ENCODE measurements at places on chromosomes 3 and 15.

DNA sequence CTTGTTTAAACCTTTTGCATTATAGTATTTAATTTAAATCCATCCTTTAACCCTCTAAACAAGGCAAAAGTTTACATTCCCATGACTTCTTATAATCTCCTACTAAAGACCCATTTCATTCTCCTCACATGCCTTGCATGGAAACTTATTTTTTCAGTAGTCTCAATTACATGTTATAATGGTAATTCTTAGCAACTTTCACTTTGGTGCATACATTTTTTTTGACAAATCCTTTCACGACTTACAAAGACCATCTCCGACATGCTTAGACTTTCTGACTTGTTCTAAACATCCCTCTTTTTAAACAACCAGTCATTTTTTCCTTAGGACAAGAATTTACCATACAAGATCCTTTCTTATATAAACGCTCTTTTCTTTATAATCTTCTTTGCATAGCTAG lies 615.4 kb upstream of the GBE1 start:
- DNase-seq: no peak

DNA sequence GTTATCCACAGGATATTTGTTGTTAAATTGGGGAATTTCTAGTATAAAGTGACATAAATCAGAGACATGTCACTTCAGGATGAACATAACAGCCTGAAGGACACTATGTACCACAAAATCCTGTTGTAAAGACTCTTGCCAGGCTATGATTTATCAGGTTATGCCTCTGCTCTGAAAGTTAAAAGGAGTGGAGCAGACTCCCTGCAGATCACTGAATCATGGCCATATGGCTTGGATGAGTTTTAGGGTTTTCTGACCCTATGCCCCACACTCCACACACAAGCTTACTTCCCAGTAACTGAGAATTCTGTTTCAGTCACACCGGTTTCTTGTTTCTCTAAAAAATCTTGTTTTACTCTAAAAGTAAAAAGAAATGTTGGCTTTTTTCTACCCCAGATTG lies 869.4 kb downstream of the NAALADL2 start:
- DNase-seq: no peak

- no peak for DNase-seq
Measured at GRCh38 chr3:197186887-197187588, 111.4 kb downstream of the DLG1 start.

DNA sequence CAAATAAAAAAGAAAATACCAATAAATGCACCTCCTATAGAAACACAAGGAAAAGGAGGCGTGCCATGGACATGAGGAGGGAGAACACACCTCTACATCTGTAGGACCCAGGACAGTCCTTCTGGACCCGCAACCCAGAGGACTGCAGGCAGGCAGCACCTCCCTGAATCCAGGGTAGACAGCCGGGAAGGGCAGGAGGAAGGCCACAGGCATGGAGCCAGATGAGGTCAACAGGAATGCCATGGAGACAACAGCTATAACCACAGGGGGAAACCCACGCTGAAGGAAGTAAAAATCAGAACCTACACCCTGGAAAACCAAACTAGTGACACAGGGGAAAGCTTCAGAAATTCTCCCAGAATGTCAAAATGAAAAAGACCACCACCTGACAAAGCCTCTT lies 248.8 kb upstream of the NSMCE3 start:
- no peak for DNase-seq

DNA sequence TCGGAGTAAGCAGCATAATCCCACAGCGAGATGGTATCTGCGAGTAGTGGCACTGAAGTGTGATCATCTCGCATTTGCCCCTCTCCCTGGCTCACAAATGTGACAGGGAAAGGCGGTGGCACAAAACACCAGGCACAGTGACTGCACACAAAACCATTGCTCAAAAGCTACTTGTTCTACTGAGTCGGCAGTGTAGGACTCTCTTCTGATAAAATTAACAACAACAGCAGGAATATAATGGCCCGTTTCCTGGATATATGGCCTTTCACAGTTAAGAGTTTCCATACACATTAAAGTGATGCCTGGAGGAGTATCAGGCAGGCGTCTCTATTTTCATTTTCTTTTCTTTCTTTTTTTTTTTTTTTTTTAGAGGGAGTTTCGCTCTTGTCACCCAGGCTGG lies 69.0 kb downstream of the MYO1E start:
- no peak for DNase-seq

GRCh38 chr3:189687475-189687874 lies 56.3 kb downstream of the TP63 start:
- DNase-seq: no peak

- DNase-seq: no peak
Measured at GRCh38 chr15:98385752-98386381, 262.5 kb upstream of the IGF1R start.

DNA sequence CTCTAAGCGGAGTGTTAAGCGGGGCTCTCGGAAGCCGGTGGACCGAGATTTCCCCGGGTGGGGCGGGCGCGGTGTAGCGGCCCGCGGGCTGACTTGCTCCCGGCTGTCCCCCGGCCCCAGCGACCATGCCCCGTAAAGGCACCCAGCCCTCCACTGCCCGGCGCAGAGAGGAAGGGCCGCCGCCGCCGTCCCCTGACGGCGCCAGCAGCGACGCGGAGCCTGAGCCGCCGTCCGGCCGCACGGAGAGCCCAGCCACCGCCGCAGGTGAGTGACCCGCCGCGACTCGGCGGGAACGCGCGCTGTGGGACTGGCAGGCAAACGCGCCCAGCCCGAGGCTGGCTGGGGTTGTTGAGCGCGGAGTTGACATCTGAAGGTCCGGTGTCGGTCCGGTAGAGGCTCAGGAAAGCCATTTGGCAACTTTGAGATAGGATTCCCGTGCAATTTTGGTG lies 1.3 kb downstream of the SMC4 start:
- no peak for DNase-seq

GRCh38 chr3:149702691-149703441 lies 45.0 kb upstream of the WWTR1 start:
- no peak for DNase-seq

- no peak for DNase-seq
Measured at GRCh38 chr3:183506674-183507320, 48.7 kb downstream of the KLHL6 start.

- no peak for DNase-seq
Measured at GRCh38 chr3:17643691-17644090, 98.7 kb downstream of the TBC1D5 start.

GRCh38 chr3:156619376-156619775 lies 55.0 kb upstream of the TIPARP start:
- no peak for DNase-seq

GRCh38 chr3:73401616-73402279 lies 223.0 kb downstream of the PDZRN3 start:
- no peak for DNase-seq

GRCh38 chr3:162738784-162739183 lies 1242.2 kb downstream of the OTOL1 start:
- no peak for DNase-seq

- no peak for DNase-seq
Measured at GRCh38 chr3:47006145-47006651, 26.7 kb downstream of the NBEAL2 start.

GRCh38 chr3:195897853-195898415 lies 10.4 kb downstream of the TNK2 start:
- no peak for DNase-seq

GRCh38 chr3:29370476-29371420 lies 89.9 kb downstream of the RBMS3 start:
- no peak for DNase-seq

DNA sequence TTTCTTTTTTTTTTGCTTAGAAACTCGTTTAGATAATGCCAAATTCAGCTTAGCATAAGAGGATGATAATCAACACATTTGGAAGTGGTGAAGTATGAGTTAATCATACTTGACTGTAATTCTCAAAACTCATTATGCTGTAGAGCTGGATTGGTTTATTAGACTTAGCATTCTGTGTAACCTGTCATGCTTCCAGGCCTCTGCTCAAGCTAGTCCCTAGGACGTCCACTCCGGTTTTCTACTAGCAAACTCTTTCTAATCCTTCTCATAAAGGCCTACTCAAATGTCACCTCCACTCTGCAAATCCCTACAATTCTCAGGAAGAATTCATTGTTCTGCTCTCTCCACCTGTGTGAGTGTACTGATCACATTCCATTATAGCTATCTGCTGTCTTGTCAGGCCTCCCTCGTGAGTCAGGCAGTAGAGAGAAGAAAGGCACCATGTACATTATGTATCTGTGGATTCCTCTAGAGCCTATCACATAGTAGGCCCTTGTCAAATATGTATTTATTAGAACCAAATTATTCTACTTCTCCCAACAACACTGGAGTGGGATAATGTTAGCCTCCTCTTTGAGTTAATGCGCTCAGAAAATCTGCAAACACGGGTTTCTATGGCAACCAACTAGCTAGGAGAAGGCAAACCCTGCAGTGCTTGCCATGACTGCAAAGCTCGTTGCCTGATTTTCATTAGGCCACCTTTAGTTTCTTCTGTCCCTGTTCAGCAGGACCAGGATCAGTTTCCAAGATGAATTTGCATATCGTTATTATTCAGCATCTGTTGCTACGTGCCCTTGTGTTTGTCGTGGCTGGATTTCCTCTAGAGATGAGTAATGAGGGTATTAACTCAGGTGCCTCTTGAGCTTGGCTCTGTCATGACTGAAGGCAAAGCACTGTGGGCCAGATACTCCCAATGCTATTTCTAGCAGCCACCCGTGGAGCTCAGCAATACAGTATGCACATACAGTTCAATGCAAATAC lies 30.7 kb downstream of the ATP13A5 start:
- no peak for DNase-seq

DNA sequence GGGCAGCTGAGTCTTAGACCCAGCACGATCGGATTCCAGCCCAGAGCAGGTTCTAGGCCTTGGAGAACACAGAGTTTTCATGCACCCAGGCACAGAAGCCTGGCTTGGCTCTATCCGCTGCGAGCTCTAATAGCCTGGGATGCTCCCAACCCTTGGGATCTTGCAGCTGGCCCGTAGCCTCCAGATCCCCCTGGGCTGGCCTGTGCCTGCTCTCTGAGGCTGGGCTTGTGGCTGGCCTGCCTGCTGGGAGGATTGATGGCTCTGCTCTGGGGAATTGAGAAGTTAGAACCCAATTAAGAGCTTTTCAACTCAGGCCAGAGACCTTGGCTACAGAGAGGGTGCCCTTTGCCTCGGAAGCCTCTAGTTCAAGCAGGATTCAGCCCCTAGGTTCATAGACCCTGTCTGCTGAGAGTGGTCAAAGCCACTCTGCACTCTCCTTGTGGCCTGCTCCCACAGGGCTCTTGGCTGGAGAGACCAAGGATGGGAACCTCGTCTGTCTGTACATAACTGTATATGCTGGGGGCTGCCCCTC lies 64.4 kb downstream of the MAGEF1 start:
- no peak for DNase-seq

DNA sequence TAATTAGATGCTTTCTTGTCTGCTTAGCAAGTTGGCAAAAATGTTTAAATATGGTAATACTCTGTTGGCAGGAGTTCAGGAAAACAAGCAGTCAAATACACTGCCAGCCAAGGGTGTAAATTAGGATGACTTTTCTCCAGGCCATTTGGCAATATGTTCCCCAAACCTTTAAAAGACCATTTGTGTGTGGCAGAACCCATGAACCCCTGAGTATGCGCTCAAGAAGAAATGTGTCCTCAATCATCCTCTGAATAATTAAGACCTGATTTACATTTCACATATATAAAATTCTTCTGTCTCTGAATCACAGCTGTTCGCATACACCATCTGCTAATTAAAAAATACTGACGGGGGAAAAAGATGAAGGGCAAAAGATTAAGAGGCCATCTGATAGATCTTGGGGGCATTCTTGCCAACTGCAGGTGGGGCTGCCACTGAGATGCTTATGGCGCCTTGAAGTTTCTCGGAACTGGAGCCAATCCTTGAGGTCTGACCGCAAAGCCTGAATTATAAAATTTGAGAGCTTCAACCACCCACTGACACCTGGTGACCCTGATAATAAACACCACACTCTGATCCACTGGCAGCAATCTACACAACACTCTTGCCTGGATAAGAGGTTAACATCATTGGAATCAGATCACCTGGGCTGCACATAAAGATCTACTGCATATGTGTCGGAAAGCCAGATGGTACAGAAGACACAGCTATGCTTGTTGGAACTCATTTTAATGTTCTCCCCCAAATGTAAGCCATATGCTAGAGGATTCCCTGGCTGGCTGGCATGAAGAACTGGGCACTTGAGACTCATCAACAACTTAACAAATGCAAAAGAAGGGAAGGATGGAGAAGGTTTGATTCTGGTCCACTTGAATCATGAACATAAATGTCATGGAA lies 190.6 kb downstream of the OSBPL10 start:
- DNase-seq: no peak

- DNase-seq: no peak
Measured at GRCh38 chr15:72962054-72962702, 90.1 kb upstream of the NEO1 start.

GRCh38 chr3:101950510-101950909 lies 101.2 kb downstream of the NFKBIZ start:
- DNase-seq: no peak

DNA sequence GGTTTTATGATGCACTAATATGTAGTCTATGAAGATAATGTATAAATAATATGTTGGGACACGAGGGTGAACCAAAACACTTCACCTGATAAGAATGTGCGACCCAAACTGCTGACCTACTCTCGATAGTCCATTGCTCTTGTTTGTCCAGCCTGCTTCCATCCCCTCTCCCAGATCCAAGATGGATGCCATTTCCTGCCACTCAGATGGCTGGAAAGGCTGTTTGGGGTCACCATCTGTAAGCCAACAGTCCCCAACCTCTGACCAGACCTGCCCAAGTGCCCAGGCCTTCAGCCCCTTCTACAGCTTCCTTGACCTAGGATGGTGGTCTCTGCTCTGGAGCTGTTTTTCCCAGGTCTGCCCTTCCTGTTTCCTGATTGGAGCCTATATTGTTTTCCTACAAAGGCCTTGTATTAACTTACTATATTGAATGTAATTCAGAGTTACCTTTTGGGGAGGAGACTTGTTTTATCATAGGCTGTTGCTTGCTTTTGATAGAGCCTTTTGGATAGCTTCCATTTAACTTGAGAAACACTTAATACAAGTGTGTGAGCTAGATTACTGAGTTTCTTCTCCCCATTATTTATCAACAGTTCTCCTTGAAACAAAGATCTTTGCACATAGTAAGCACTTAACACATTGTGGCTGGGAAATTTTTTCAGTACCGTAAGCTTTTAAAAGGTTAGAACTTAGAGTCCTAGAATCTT lies 5.0 kb upstream of the PAQR9 start:
- no peak for DNase-seq

GRCh38 chr3:123294296-123294938 lies 92.7 kb downstream of the SEC22A start:
- no peak for DNase-seq

GRCh38 chr3:16252243-16252978 lies 12.3 kb downstream of the DPH3 start:
- no peak for DNase-seq

GRCh38 chr15:86328658-86329057 lies 249.0 kb downstream of the AGBL1 start:
- DNase-seq: no peak

DNA sequence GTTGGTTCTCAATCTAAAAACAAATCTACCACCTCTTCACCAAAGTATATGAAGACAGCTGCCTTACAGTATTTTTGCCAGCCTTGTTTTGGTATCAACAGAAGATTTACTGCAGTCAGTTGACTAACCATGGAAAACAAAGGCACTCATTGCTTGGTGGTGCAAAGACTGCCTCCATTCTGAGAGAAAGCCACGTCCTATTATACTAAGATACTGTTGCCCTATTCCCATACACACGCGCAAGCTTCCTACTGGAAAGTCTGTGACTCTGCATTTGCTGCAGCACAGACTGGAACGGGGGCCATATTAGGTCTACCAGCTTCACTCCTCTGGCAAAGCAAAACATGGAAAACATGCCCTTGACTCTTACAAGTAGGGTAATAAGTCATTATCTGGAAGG lies 18.0 kb downstream of the MTMR10 start:
- DNase-seq: no peak

GRCh38 chr3:11774296-11774877 lies 72.3 kb downstream of the TAMM41 start:
- DNase-seq: no peak
